GM12878 (cell line): ENCODE measurements at places on chromosomes 1 and 21.

DNA sequence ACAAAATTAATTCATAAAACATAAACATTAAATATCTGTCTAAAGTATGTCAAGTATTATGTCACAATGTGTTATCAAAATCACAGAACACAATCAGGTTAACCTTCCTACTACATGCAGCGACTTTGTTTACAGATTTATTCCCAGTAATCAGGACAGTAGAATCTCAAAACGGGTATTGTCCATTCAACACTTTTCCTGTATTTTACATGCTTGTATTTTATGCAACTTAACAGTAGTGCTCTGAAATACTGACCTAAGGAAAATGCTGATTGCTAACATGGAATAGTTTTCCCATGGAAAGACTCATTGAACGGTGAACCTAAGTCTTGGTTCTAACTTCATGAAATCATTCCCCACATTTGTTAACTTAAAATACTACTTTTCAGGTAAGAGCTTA, 2.3 kb downstream of the SERBP1 start:
- H3K4me3 ChIP-seq = peak overlapping the region; percentile 91
- H3K27me3 ChIP-seq = no peaks in the 10 kb centered on the region
- H3K27ac ChIP-seq = peak overlapping the region; percentile 96; the same call in 1 of the 2 replicates
- H3K4me1 ChIP-seq = 0 out of 2 replicates have a peak, but pooled peaks cover 3% of the 10 kb centered on the region
- H3K36me3 ChIP-seq = peaks cover 17% of the 10 kb centered on the region

- H3K36me3 ChIP-seq = no peaks in the 10 kb centered on the region
- H3K27ac ChIP-seq = no peak overlapping the region
- H3K4me1 ChIP-seq = peaks cover 15% of the 10 kb centered on the region; the same call in 1 of the 2 replicates
- no peak for DNase-seq
Measured at GRCh38 chr1:67169496-67169895, 3.2 kb downstream of the IL23R start.

DNA sequence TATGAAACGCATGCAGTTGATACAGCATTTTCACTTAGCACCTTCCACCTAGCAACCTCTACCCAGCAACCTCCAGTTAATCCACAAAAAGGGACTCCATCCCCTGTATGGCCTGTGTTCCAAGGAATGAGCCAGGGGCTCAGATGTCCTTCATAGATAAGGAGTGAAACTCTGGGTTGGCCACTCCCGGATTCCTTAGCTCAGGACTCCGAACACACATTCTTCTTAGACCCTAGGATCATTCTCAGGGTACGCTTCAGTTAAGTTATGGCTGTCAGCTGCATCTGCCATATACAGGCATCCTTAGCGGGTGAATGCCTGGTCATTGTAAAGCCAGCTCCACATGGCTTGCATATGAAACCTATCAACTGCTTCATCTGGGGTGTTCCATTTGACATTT, 15.9 kb upstream of the IFI6 start:
- H3K36me3 ChIP-seq = no peaks in the 10 kb centered on the region
- no peak overlapping the region for H3K4me3 ChIP-seq
- H3K27ac ChIP-seq = no peak overlapping the region

DNA sequence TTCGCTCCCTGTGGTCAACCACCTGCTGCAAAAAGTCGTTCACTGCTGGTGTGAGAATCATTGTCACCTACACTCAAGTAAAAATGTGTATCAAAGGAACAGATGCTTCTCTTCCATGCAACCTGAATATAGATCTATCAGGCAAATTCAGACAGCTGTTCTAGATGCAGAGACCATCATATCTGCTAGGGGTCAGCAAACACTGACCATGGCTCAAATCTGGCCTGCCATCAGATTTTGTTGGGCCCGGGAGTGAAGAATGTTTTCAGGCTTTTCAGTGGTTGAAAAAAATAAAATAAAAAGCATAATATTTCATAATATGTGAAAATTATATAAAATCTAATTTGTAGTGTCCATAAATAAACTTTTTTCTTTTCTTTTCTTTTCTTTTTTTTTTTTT, 199.6 kb downstream of the RGS7 start:
- H3K36me3 ChIP-seq = no peaks in the 10 kb centered on the region
- no peaks in the 10 kb centered on the region for H3K4me1 ChIP-seq
- no peak overlapping the region for H3K4me3 ChIP-seq
- no peaks in the 10 kb centered on the region for H3K27me3 ChIP-seq
- no peak overlapping the region for H3K27ac ChIP-seq
